Kasumi-1 (cell line): ENCODE measurements at places on chromosomes 12 and 14.

DNA sequence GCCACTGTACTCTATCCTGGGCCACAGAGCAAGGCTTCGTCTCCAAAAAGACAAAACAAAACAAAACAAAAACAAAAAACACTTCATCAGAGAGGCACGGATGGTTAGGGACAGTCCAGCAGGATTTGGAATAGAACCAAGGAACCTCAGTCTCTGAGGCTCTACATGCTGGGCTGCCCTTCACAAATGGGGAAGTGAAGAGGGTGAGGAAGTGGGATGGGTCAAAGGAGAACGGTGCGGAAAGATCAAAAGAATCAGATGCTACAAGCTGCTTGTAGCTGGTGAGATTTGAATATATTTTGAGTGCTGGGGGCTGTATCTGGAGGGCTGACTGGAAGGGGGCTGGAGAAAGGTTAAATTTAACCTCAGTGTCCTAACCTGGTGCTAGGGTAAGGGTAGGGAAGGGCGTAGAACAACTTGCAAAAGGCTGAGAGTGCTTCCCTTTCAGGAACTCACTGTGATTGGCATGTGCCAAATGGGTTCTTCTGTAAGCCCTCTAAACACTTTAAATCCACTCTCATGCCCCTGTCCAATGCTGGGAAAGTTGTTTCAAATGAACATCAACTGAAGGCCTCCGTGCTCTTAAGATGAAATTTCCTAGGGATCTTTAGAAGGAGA is 4.6 kb downstream of the FOXJ2 start:
- peak; percentile 54 for DNase-seq

- DNase-seq, result no peak
Observed at GRCh38 chr12:44372259-44372658, 503.9 kb downstream of the NELL2 start.

- DNase-seq, result no peak
Observed at GRCh38 chr12:62778187-62778586, 156.8 kb downstream of the PPM1H start.

DNA sequence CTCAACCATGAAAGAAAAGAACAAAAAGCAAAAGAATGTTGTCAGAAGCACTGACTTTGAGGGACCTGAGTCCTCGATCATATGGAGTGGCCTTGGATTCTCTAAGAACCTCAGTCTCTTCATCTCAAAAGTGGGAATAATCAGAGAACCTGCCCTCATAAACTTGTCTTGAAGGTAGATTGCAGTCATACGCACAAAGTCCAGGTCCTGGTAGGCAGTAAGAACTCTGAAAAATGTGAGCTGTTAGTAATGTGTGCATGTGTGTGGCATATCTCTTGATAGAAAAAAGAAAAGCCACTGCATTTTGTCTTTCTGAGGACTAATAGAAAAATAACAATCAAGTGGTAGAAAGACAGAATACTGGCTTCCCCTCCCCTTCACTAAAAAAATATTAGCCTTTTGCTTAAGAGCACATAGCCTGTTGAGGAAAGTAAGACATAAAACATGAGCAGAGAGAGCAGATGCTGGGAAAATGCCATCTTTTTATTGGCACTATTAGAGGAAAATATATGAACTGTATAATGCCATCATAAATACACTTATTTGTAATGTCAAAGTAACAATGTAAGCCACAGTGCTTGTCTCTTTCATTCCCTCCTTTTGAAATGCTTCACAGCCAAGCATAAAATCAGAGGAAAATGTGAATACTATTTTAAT is 205.1 kb upstream of the TBX3 start:
- DNase-seq, result no peak

GRCh38 chr14:49972131-49972671 is 79.3 kb downstream of the ARF6 start:
- DNase-seq, result peak; percentile 83
